Activated CD8-positive, alpha-beta memory T cell treated with anti-CD3 and anti-CD28 coated beads for 1 hour (primary cell): ENCODE measurements at places on chromosomes 3 and 15.

DNA sequence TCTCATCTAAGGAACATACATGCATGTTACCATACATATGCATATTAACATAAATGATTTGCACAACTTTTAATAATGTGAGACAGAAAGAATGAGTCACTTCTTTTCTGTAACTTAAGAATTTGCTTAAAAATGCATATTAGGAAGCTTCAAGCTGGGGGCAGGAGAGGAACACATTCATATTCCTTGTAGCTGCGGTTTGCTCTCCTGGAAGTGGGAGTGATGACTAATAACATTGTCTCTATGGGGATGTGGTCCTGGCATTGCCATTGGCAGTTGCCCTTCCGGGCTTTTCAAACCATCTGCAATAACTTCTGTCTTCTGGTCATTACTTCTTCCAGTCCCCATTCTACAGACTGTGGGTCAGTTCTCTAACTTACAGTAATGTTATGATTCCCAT is 15.6 kb downstream of the CHST2 start:
- no peak for DNase-seq

GRCh38 chr3:155843569-155843968 is 10.7 kb downstream of the SLC33A1 start:
- no peak for DNase-seq

DNA sequence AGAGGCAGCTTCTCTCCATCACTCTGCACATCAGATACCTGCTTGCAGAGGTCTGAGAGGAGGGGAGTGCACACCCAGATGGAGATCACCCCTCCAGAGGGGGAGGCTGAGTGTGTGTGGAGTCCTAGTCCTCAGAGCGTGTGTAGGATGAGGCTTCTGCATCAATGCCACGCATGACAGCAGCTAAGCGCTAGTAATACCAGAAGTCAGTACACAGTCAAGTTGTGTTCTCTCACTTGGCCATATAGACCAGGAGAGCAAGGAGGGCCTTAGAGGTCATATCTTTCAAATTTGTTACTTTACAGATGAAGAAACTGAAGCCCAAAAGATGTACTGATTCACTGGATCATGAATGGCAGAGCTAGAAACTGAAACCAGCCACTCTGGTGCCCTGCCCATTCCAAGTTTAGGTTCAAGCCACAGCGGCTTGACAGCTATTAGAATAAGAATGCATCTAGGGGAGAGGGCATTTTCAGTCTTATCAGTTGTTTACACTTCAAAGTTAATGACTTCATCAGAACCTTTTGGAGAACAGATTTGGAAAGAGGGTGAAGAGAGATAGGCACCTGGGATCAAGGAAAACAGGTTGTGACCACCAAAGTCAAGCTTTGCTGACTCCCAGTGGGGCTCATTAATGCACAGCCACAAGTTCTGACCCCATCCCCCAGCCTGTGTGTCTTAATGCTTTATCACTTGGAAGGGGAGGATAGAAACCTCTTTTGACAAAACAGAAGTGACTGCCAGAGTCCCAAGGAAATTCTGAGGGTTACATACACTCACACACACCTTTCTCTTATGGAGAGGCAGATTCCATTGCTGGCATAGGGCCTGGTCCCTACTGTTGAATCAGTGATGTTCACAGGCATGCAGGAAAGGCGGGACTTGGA is 310.3 kb downstream of the CHST2 start:
- no peak for DNase-seq

DNA sequence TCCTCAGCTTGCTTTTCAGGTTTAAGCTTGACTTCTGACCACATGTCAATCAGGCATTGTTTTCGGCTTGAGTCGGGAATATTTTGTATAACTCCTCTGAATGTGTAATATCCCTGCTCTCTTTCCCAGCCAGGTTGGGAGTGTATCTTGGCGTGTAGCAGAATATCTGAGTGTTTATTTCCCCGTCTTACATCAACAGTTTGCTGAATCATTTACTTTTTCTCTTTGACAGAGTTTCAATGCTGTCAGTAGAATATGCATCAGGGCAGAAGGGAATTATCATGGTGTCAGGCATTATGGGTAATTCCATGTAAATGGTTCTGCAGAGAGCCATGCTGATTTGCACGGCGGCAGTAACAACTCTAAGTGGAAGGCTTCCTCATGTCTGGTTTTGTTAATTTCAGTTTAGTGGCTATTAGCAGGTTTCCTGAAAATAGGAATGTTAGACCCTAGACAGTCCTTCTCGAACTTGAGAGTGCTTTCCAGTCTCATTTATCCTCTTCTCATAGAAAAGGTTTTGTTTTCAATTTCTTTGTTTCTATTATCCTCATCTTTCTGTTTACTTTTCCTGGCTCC is 566.3 kb downstream of the AGBL1 start:
- DNase-seq, result no peak

- no peak for DNase-seq
Measured at GRCh38 chr3:126927846-126928245, 55.1 kb upstream of the PLXNA1 start.
